ENCODE measurements at places on chromosomes 11 and 22.

- no peak for DNase-seq
These were observed 34.0 kb downstream of the KREMEN1 start for GRCh38 chr22:29106839-29107238.

GRCh38 chr11:120929664-120930154 is 94.2 kb upstream of the TBCEL start:
- DNase-seq: no peak

- DNase-seq: no peak
These were observed 87.7 kb downstream of the GRAMD1B start for GRCh38 chr11:123517559-123518364.

GRCh38 chr11:27465629-27466028 is 7.0 kb downstream of the LGR4 start:
- no peak for DNase-seq

DNA sequence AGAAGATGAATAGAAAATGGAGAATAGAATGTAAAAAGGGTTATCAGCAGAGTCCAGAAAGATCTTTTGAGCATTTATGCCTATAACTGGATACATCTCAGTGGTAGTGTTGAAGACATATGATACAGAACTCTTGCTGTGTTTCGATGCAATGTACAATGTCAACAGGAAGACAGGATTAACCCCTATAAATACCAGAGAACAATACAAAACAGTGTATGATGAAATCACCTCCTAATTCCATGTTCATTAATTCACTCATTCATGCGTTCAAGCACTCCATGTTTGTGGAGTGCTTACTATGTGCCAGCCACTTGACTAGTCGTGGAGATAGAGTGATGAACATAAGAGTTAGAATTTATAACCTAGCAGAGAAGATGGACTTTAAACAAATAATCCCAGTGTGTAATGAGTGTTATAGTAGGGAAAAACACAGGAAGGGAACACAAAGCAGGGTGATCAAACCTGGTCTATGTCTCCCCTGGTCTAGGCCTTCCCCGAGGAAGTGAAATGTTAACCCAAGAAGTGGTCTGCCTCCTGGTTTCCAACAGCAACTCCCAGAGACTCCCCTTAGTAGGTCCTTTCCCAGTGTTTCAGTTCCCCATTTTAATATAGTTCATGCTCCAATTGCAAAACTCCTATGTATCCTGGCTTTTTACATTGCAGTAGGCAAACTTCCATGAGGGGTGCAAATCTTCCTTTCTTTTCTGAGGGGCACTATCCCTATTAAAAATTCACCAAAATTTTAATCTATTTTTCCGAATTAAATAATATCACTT is 9.1 kb upstream of the SESN3 start:
- no peak for DNase-seq

DNA sequence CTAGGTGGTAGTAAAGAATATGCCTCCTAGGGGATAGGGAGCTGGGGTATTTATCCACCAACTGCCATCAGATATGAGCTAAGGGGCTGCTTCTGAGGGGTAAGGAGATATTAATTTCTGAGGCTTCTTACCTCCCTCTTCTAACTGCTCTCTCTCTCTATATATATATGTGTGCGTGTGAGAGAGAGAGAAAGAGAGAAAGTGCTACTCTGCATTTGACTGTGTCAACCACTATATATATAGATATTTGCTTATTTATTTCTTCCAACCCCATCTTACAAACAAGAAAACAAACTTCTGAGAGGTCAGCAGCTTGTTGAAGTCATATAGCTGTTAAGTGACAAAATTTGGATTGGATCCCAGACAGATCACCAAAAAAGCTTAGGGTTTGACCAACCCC is 5.9 kb upstream of the HEPACAM start:
- DNase-seq: no peak

GRCh38 chr11:43508511-43508918 is 149.8 kb downstream of the TTC17 start:
- no peak for DNase-seq

All from gastrocnemius medialis (tissue), 4 donors.